AG09309 (cell line): ENCODE measurements at places on chromosomes 7 and 10.
A peak's percentile ranks its signal among the peaks of the same experiment; 100 is the strongest.

GRCh38 chr10:62374862-62375710, 917 bp downstream of the ZNF365 start:
- DNase-seq = no peak

GRCh38 chr10:107740962-107741690, 576.6 kb upstream of the SORCS1 start:
- DNase-seq = no peak

GRCh38 chr7:43108255-43109011, 4.0 kb upstream of the HECW1 start:
- no peak for DNase-seq

GRCh38 chr10:84407388-84408049, 79.1 kb downstream of the CCSER2 start:
- DNase-seq = no peak

GRCh38 chr10:679556-679955, 9.9 kb downstream of the DIP2C start:
- DNase-seq = no peak

GRCh38 chr10:43229208-43230061, 37.4 kb downstream of the RASGEF1A start:
- DNase-seq = no peak

- DNase-seq = no peak
Measured at GRCh38 chr10:78891741-78892140, 177.0 kb upstream of the ZMIZ1 start.

DNA sequence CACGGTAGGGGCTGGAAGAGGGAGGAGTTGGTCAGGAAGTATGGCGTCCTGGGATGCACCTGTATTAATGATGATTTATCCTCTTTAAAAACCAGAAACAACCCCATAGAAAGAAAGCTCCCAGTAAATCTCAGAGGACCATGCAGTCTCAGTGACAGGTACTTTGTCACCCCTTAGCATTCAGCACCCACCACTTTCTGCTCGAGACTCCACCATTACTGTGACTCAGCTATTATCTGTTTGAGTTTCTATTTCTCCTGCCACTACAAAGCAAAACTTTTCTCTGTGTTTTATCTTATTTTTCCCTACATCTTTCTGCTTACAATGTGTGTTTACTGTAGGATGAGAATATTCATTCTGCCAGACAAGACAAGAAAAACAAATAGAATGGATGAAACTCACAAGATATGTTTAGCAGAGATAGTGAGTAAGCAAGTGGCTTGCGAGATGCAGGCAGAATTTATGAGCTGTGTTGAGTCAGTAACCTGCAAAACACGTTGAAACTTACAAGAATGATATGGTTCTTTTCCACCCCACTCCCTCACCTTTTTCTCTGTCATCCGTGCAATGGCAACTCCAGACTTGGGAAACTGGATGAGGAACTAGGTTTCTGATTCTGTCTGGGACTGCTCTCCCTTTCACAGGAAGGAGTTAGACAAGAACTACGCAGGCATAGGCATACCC, 127.1 kb downstream of the AOAH start:
- no peak for DNase-seq

DNA sequence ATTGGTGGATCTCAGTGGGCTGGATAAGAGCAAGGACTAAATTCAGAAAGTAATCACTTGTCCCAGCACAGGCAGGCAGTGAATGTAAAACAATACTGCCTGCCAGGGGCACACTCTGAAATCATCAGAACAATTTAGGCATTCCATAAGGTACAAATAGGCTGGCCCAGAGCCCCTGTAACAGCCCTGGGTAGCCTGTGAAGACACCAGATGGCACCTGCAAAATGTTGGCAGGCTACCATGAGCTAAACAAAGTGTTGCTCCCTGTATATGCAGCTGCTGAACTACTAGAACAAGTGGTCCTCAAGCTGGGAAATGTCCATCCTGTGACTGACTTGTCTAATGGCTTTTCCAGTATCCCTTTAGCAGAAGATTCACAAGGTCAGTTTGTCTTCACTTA, 3.0 kb upstream of the PRSS37 start:
- DNase-seq = no peak

- no peak for DNase-seq
Measured at GRCh38 chr10:101310529-101311184, 43.3 kb upstream of the BTRC start.

- no peak for DNase-seq
Measured at GRCh38 chr10:59934701-59935100, 28.3 kb upstream of the CCDC6 start.

DNA sequence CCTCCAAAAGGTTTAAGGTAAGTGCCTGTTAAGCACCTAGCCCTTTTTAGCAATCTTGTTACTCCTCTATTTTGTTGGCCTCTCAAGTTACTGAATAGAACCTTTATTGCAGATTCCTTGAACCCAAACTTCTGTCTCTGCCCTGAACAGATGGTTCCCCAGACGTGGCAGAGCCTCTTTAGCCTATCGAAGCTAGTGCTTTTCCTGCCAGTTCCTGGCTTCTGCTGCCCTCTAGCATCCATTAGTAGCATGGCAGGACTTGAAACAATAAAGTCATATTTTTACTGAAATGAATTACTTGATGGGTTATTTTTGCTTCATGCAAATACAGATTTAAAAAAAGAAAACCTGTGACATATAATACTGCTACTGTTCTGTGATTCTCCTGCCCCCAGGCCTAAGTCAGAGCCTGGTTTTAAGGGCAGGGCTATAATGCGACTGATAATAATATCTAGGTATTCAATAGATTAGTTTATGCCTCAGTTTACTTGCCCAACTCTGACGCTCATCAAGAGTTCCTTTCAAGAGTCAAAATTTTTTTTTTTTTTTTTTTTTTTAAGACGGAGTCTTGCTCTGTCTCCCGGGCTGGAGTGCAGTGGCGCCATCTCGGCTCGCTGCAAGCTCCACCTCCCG, 84.3 kb upstream of the PHF14 start:
- DNase-seq = peak; percentile 21

GRCh38 chr10:109893386-109893785, 29.9 kb downstream of the XPNPEP1 start:
- DNase-seq = no peak

GRCh38 chr7:43570688-43571365, 12.1 kb upstream of the STK17A start:
- no peak for DNase-seq

GRCh38 chr10:70564901-70565351, 37.6 kb downstream of the PRF1 start:
- DNase-seq = no peak

DNA sequence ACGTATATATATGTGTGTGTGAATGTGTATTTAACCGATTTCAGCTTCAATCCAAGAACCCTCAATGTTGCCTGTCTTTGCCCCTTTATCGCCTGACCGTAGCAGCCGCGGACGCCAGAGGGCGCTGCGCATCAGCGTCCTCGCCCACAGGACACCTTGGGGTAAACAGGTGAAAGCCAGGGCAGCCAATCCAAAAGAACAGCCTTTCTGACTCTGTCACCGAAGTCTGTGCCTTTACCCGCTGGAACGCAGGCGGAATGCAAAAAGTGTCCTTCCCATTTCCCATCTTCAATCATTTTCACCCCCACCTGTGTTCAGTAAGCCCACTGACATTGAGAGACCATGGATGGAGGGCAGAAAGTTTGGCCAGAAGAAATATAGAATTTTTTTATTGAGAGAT, 3.6 kb downstream of the NXPH1 start:
- no peak for DNase-seq

DNA sequence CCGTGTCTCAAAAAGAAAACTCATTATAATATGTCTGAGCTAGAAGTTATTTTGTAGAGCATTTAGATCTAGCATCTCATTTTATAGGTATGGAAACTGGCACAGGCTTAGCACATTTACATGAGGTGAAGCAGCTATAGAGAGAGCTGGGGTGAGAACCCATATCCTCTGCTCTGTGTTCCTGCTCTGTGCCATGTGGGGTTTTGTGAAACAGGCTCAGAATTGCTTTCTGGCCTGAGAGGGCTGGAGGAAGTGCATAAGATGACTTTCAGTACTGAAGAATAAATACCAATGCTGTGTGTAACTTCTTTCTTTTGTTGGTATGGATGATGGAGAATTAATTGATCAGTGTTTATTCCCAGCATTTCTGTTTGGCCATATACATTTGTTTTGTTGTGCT, 159.1 kb downstream of the LRRC4 start:
- no peak for DNase-seq

DNA sequence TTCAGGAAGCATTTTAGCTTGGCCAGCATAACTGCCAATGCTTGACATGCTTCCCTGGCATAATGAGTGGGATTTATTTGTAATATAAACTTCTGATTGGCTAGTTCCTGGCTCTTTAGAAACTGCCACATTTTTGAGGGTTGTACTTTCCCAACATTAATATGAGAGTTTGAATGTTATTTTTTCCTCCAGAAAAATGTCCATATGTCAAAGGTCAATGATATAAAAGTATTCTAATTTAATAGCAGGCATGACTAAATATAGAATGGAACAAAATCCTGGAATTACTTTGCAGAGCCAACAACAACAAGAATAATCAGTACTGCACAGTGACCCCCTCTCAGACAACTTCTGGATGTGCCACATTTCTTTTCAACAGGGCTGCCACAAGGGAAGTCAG, 352.6 kb downstream of the PRPF18 start:
- peak; percentile 73 for DNase-seq

DNA sequence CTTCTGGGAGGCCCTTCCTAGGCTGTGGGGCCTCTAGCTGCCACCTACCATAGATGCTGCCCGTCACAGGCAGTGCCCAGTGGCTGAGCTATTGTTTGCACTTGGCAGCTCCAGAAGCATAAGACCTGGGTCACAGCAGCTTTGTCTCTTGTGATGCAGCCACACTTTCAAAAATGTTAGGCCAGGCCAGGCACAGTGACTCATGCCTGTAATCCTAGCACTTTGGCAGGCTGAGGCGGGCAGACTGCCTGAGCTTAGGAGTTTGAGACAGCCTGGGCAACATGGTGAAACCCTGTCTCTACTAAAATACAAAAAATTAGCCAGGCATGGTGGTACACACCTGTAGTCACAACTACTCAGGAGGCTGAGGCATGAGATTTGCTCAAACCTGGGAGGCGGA, 9.5 kb upstream of the KAZALD1 start:
- no peak for DNase-seq

GRCh38 chr10:90592638-90593302, 265.1 kb downstream of the HTR7 start:
- DNase-seq = no peak

DNA sequence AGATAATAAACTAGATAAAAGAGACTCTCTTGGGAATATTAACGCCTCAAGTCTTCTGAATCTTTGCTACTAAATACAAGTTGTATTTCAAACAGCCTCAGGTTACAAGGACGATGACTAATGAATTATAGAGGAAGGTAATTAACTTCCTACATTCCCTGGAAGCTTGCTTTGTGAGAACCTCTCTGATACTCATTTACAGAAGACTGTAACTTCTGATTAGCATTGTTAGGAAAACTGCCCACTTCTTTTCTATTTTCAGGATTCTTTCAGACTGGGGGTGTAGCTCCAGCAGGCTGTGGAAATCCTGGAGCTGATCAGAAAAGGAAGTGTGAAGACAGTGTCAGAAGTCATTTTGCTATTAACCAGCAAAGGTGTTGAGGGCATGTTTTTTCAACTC, 316.7 kb upstream of the NPSR1 start:
- DNase-seq = no peak

- peak; percentile 46 for DNase-seq
Measured at GRCh38 chr7:116805100-116805544, 57.3 kb upstream of the CAPZA2 start.

- DNase-seq = no peak
Measured at GRCh38 chr7:42105554-42106358, 131.3 kb downstream of the GLI3 start.

DNA sequence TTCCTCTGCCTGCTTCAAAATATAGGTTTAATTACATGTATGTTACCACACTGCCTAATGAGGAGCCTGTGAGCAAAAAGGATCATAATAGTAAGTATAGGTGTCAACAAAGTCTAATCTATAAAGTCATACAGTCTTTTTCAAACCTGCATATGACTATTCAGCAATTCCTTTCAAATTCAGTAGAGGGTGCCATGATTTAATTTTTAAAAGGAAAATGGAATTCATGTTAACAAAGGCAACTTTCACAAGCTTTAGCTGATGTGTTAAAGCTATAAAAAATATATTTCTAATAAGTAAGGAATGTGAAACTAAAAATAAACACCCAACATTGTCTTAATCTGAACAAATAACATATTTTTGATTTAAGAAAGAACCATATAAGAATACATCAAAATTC, 52.1 kb downstream of the MPP7 start:
- peak; percentile 25 for DNase-seq

- DNase-seq = no peak
Measured at GRCh38 chr7:88015309-88015708, 81.3 kb downstream of the ADAM22 start.

DNA sequence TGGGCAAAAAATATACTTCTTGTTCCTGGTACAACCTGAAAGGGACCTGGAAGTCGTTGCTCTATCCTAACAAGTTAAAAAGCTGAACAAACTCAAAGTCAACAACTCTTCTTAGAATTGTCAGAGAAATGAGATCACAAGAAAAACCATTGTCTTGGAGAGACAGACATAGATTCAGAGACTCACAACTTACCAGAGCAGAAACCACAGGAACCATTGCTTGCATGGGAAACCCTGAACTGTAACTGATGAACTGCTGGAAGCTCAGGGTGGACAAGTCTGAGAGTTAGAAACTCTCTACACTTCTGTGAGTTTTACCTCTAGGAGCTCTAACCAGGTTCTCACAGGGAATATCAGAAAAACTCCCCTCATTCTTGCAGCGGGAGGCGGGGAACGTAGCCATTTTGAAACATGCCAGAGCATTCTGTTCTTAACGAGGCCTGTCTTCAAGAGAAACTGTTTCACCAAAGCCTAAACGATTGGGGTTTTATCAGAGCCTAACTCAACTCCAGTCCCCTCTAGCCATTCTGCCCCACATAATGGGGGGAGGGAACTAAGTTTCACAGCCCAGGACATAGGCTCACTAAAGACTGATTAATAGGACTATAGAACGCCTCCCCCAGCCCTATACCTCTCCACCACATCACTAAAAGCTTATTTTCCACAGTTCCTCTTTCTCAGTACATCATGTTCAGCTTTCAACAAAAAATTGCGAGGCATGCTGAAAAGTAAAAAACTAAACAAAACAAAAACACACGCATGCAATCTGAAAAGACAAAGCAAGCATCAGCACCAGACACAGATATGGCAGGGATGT, 12.0 kb upstream of the GSDME start:
- no peak for DNase-seq
